GM20000 (cell line): ENCODE measurements at places on chromosomes 2 and 18.

GRCh38 chr2:237475704-237476141 lies 11.3 kb upstream of the MLPH start:
- DNase-seq = no peak

GRCh38 chr2:205988274-205988673 lies 97.7 kb downstream of the INO80D start:
- no peak for DNase-seq

GRCh38 chr2:238649123-238649522 lies 198.8 kb upstream of the TWIST2 start:
- no peak for DNase-seq

DNA sequence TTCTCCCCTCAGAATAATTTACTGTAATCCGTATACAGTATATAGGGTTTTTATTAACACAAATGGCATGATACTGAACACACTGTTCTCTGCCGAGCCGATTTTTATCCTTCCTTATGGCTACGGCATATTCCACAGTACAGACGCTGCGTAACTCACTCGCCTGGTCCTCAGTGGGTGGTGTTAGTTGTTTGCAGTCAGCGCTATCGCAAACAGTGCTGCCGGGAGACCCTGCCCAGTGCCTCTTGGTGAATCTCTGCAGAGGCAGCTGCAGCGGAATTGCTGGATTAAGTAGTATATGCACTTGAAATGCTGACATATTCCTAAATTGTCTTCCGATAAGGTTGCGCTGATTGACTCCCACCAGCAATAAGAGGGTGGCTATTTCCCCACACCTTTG lies 73.9 kb downstream of the MARCO start:
- no peak for DNase-seq

DNA sequence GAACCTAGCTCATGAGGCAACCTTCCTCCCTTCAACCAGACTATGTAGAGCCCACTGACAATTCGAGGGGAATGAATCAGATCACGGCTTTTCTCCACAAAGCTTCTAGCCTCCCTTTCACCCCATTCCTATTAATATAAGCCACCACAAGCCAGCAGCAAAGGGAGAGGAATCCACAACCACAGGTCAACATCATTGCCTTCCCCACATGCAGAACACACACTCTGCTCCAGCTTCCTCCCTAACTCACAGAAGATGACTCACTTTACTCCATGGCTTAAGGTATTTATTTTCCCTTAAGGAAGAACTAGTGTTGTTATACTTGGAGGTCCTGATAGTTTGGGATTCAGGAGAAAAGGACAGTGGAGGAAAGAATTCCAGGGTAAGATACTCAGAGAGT lies 272.2 kb downstream of the C1D start:
- DNase-seq = no peak

DNA sequence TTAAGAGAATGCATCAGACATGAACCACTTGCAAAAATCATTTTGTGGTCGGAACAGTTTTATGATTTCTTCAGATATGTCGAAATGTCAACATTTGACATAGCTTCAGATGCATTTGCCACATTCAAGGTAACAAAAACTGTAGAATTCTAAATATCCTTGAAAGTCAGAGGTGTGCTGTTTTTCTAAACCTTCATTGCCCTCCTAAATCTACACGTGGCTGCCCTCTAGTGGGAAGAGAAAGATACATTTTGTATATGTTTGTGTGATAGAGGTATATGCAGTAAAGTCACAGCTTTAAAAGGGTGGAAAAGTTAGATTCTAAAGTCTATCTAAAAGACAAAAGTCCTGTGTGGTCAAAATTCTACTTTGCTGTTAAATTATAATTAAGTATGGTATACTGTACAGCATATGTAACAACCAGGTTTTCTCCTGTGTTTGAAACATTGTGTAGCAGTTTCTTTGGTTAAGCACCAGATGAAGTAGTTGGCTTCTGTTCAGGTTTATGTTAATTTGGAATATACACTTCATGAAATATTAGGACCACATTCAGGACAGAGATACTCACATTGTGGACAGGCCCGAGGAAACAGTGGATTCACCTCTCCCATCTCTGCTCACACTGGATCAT lies 65.9 kb upstream of the ITM2C start:
- DNase-seq = peak; percentile 45

GRCh38 chr2:184927040-184927439 lies 328.7 kb downstream of the ZNF804A start:
- DNase-seq = no peak

- DNase-seq = no peak
These were observed 32.9 kb downstream of the KCNK3 start for GRCh38 chr2:26725521-26725820.

DNA sequence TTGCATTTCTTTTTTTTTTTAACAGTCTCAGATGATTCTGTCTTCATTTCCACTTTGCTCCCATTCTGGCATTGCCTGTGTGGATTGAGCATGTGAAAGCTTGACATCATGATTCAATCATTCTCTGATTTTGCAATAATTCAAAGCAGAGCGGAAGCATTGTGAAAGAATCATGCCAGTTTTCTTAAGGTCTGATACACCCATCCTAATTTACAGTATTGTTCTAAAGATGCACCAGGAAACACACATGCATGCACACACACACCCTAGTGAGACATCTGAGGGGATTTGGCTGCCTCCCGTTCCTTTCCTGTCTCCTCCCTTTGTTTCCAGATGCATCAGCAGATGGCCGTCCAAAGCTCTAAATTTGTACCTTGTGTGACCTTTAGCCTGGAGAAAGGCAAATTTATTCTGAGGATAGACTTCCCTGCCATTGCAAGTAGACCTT lies 97.3 kb downstream of the FMNL2 start:
- DNase-seq = no peak

DNA sequence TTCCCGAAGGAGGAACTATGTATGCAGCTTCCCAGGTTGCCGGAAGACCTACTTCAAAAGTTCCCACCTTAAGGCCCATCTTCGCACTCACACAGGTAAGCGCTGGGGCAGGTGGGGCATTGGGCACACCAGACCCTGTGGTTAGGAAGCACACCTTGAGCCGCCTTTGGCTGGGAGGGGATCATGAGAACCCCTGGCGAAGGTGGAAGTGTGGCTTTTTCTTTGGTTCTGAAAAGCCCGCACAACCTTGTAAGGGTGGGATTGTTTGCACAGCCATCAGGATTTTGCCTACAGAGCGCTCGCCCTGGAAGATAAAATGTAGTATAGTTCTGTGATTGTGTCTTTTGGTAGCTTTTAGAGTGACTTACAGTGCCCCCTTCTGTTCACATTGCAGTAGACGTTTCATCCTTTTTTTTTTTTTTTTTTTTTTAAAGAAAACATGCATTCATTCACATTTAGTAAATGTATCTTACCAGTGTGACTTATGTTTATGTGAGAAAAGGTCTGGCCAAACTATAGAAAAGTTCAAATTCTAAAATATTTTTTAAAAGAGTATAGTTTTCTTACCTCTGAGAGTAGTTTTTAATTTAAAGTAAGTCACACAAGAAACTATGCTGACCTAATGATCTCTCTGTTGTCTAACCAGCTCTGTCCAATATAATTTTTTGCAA lies 5.3 kb downstream of the KLF11 start:
- DNase-seq = peak; percentile 69

GRCh38 chr2:132503701-132504100 lies 87.1 kb downstream of the GPR39 start:
- no peak for DNase-seq

- peak; percentile 80 for DNase-seq
These were observed 3.5 kb upstream of the CABLES1 start for GRCh38 chr18:23131693-23132319.

DNA sequence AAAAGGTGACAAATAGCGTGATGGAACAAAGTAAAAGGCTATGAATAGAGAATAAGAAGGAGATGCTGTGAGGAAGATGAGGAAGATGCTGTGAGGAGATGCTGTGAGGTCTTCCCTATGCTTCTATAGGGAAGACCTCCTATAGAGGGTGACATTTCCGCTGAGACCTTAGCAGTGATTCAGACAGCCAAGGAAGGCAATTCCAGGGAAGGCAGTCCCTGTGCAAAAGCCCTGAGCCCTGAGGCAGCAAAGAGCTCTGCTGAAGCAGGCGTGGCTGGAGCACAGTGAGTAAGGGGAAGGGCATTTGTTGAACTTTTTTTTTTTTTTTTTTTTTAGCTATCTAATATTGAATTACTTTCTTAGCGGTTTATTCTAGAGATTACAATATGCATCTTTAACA lies 142.7 kb upstream of the FOSL2 start:
- no peak for DNase-seq

DNA sequence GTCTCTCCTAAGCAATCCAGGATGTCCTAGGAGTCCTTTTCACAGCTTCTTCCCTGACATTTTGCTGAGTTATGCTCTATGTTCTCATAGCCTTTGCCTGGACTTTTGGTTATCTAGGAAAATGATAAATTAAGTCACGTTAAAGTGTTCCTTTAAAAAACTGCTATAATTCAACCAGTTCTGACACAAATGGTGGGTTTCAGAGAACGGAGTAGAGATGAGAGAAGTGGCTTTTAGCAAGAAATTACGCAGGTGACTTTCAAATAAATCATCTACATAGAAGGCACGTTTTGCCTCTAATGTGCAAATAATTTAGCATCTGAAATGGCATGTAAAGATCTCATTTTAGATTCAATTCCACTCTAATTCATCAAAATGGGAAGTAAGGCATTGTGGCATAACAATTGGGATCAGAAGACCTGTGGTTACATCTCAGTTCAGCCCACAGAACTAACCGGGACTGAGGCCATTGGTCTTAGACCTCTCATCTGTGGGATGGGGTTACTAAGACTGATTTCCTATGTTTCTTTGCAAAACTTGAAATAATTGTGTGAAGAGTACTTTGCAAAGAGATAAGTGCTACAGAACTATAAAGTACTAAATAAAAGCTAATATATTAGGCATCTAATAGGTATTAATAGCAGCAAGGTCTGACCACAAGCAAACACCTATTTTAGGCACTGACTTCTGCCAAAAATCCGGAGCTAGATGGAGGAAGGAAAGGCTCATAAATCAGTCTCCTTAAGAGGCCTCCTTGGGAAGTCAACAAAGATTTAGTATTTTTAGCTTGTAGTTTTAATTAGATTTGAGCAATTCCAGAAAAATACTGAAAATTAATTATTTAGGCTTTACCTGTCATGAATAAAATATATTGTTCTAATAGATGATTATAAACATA lies 211.4 kb downstream of the PIEZO2 start:
- no peak for DNase-seq

DNA sequence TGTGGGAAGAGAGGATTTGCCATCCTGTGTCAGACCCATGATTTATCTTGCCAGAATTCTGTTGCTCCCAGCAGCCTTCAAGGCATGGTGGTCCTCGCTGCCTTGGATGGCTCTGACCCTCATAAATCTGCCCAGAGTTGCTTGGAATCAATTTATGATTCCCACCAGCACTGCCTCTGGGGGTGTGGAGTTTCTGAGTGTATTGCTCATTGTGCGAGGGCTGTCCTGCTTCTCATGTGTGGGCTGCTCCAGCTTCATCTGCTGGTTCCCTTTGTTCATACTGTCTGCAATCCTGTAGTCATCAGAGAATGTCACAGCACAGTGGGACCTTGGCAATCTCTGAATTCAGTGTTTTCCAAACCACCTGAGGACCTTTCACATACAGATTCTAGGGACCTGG lies 139.8 kb downstream of the CLIP4 start:
- no peak for DNase-seq

DNA sequence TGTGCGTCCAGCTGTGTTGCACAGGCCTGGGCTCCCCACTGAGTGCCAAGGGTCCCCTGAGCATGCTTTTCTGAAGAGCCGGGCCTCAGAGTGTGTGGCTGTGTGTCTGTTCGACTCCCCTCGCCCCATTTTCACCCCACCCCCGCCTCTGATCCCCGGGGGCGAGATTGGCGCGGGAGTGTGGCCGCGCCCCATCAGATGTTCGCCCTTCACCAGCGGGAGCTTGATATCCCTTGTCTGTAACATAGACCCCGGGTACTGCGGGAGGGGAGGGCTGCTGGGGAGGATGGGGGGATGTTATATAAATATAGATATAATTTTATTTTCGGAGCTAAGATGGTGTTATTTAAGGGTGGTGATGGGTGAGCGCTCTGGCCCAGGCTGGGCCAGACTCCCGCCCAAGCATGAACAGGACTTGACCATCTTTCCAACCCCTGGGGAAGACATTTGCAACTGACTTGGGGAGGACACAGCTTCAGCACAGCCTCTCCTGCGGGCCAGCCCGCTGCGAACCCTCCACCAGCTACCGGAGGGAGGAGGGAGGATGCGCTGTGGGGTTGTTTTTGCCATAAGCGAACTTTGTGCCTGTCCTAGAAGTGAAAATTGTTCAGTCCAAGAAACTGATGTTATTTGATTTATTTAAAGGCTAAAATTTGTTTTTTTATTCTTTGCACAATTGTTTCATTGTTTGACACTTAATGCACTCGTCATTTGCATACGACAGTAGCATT lies 1.5 kb downstream of the RHOB start:
- no peak for DNase-seq

DNA sequence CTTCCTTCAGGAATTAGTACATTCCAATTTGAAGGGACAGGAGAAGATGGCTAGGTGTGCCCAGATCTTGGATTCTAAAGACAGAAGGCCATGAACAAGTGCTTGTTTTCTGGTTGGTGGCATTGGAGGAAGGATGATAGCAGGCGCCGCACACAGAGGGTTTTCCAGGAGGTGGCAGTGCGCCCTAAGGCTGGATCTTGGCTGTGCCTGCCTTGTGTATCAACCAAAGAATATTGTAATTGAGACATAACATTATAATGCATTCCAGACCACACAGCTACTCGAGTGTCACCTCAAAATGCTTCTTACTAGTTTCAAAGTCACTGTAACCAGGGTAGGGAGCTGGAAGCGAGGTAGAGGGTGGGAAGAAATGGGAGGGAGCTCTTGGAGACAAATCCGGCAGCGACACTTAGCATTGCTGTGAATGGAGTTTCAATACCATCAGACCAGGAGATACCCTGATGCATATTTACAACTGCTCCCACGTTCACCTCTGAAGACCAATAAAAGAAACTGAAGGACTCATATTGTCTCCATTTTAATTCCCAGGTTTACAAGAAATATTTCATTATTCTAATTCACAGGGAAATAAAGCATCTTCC lies 42.5 kb downstream of the CPO start:
- DNase-seq = peak; percentile 17

DNA sequence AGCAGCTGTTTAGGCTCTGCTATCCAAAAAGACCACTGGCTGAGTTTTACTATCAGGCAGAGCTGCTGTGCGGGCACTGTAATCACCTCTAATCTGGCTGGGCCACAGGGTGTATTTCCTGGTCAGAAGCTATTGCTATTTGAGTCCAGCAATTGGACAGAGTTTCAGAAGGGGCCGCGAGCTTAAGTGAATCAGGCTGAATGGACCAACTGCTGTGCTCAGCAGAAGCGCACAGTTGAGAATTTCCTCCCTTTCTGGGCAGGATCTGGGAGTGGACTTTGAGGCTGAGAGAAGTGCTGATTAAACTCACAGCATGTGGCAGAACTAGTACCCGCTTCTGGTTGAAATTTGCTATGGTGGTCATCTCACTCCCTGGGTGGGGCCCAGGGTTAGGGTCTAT lies 251.8 kb downstream of the INSIG2 start:
- no peak for DNase-seq
